NCI-H2107 (cell line): ENCODE measurements at places on chromosomes 7 and 10.

- DNase-seq: no peak
Measured at GRCh38 chr10:20017961-20018360, 201.7 kb downstream of the PLXDC2 start.

- no peak for DNase-seq
Measured at GRCh38 chr7:37684927-37685326, 1.4 kb downstream of the GPR141 start.

- no peak for DNase-seq
Measured at GRCh38 chr7:29350351-29350750, 155.8 kb downstream of the CHN2 start.

DNA sequence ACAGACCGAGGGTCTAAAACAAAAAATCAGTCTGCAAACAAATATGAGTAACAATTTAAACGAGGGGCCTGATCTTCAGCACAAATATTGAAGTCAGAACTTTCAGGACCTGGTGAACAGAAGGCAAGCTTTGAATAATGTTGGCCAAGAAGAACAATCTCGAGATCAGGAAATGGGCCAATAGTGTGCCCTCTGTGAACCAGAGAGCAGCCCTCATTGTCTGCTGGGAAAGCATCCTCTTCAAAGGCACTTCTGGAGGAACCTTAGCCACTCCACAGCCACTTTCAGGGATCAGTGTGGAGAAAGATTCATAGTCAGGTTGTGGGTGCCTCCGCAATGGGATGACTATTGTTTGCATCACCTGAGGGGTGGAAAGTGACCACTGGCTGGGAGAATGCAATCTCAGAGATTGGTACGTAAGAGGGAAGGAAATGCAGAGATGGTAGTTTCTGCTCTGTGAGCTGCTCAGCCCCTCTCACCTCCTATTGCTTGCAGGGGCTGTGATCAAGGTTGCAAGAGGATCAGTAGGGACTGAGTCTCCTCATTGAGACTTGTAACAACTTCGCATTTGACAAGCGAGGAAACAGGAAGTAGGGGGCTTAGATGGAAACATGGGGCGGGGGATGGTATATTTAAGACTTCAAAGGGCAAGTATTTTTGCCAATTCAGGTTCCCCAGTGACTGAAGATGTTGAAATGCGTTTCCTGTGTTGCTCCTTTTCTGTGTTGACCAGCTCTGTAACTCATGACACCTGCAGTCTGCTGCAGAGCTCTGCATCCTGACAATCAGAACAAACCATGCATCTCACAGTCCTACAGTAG lies 28.4 kb upstream of the IFRD1 start:
- no peak for DNase-seq

DNA sequence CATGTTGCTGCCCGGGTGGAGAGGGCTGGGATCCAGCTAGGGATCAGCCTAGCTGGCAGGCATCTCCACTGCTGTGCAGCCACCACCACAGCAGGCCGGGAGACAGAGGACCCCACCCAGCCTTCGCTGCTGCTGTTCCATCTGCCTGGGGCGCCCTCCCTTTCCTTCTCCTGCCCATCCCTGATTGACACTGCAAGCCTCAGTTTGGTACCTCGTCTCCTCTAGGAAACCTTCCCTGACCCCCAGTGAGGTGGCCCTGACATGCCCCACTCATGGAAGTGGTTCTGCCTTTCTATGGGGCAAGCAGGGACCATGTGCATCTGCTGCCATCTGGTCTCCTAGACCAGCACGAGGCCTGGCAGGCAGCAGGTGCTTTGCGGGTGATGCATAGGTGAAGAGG lies 30.4 kb upstream of the DPYSL4 start:
- DNase-seq: no peak

GRCh38 chr10:93150289-93150688 lies 76.6 kb downstream of the CYP26A1 start:
- no peak for DNase-seq

DNA sequence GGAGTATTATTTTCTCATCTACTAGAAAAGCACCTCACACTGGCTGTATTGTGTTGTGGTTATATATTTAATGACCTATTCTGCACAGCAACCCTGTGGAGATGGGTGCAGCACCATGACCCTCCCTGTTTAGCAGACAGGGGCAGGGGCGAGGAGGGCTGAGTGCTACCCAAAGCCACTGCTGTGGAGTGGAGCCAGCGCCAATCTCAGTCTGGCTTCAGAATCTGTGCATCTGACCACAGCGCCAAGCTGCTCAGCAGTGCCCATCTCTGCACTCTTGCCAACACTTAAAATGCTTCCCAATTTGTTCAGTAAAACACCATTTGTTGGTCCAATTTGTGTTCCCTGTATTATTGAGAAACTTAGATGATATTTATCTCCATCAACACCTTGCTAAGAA lies 239.1 kb downstream of the ZMYND11 start:
- DNase-seq: no peak

DNA sequence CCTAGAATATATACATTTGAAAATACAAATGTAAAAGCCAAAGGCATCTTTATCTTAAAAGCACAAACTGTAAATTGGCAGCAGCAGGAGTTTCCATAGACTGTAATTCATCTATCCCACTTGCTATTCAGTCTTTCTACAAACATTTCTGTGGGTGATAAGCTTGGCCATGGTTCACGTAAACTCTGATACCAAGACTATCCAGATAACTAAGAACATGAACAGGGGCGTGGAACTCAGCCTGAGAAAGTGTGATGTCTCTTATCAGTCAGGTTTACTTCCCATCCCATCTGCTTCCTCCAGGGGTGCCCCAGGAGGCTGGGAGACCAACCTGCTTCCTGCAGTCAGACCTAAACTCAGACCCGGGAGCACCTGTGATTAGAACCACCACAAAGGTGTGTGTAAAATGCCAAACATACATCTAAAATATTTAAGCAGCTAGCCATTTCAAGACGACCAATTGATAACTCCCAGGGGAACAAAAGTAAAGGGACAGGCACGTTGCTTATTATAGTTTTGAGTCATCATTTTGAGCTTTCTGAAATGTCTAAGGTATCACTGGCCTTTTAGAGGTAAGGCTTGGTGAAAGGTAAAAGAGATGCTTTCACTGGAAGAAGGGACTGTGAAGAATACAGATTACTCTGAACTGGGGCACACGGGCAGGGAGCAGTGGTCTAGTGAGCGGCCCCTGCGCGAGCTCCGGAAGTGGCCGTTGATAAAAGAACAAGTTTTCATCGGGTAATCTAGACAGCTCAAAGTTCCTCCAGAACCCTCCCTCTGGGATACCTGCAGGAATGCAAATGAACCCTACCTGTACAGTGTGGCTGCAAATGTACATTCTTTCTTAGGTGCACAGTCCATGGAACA lies 51.5 kb downstream of the RSU1 start:
- no peak for DNase-seq

DNA sequence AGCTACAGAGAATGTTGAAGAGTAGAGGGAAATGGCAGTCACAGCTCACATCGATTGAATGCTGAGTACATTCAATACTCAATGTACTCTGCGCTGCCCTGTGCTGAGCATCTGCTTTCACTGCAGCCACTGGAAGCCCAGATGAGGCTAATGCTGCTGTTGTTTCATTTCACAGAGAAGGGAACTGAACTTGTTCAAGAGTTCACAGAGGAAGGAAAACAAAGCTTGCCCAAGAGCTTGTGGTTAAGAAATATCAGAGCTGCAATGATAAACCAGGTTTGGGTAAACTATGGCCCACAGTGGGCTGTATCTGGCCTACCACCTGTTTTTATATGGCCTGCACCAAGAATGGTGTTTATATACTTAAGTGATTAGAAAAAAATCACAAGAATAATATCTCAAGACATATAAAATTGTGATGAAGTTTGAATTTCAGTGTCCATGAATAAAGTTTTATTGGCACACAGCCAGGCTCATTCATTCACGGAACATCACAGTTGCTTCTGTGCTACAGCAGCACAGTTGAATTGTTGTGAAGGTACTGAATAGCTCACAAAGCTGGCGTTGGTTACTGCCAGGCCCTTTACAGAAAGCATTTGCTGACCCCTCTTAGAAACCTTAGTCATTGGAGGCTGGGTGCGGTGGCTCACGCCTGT lies 64.1 kb downstream of the CFAP58 start:
- no peak for DNase-seq

DNA sequence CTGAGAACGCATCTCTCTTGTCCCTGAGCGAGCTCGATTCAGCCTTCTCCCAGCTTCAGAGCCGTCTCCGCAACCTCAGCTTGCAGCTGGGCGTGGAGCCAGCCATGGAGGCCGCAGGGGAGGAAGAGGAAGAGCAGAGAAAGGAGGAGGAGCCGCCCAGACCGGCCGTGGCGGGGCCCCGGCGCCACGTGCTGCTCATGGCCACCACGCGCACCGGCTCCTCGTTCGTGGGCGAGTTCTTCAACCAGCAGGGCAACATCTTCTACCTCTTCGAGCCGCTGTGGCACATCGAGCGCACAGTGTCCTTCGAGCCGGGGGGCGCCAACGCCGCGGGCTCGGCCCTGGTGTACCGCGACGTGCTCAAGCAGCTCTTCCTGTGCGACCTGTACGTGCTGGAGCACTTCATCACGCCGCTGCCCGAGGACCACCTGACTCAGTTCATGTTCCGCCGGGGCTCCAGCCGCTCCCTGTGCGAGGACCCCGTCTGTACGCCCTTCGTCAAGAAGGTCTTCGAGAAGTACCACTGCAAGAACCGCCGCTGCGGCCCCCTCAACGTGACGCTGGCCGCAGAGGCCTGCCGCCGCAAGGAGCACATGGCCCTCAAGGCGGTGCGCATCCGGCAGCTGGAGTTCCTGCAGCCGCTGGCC lies 43.2 kb downstream of the CHST3 start:
- no peak for DNase-seq

DNA sequence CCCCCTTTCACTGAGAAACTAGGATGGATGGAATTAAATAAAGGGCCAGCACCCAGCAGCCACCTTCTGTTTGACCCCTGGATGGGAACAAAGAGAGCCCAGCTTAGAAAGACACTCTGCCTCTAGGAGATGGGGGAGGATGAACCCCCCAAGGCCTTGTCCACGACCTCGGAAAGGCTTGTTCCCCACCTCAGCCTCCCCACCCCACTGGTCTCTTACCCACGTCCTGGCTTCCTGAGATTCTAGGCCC lies 9.7 kb downstream of the ITPRIP start:
- DNase-seq: no peak

DNA sequence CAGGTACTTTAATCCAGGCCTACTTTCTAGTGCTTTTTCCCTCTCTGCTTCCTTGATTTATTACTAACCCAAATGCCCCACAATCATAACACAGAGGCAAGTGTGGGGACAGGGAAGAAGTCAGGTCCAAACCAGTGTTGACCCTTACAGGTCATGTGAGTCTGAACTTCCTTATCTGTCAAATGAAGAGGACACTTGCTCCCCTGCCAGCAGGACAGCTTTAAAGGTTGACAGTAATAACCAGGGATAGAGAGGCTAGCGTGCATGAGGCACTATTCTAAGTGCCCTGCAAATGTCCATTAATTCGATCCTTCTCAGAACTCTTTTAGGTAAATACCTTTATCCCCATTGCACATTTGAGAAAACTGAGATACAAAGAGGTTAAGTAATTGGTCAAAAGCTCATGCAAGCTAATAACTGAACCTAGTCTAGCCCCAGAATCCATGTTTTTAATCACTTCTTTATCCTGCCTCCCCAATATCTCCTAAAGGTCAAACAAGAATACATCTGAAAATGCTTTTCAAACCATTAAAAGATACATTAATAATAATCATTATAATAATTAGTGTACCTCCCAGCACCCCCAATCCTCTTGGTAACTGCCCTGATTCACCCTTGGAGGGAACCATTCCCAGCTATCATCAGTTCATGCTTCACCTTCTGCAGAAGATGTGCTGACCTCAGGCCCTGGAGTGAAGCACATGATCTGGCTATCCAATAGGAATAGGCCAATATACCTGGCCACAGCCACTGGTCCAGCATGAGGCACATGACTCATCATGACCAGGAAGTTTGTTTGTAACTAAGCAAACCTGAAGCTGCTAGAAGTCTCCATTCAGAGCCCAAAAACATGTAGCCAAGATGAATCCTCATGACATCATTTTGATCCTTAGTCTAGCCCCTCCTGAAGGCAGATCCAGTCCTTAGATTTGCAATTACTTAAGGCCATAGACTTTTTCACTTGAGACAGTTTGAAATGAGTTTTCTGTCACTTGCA lies 40.7 kb downstream of the SGMS1 start:
- DNase-seq: no peak

DNA sequence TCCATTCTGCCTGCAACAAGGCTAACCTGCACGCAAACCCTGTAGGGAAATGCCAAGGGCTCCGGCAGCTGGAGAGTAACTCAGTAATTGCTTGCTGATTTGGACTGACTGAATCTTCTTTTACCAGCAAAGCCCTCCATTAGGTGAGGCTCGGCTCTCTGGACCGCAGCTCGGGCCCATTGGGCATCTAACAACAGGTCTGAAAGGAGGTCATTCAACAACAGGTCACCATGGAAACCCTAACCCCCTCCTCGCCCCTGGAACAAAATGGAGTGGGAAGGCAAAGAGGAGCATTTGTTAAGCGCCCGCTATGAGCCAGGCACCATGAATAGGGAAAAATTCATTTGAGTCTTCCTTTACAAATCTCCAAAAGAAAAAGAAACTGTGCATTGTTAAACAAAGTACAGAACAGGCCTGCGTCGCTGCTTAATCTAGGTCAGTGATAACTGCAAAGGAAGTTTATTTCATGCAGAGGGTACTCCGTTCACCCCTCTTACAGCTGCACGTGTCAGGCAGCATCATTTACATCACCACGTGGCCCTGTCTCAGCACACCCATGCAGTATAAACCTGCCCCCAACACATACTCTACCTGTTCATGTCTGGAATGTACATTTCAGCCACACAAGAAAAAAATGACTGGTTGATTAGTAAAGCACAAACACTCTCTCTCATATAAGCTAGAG lies 248.8 kb upstream of the NEBL start:
- DNase-seq: no peak

GRCh38 chr10:7417807-7418206 lies 7.0 kb upstream of the SFMBT2 start:
- DNase-seq: no peak

- no peak for DNase-seq
Measured at GRCh38 chr10:96831200-96831866, 765 bp upstream of the LCOR start.

DNA sequence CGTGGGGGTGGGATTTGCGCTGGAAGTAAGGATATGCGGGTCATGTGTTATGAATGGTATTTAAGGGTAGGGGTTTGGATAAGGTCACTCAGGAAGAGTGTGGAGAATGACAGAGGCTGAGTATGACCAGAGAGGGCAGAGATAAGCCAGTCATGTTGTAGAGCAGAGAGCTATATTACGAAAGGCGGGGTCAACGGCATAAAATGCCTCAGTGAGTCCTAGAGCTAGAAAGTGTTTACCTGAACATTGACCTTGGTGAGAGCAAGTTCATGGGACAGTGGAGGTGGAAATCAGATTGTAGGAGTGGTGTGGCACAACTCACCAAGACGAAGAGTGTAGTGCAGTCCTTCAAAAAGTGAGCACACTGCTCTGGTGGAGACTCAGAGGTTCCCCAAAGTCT lies 13.8 kb downstream of the LMOD2 start:
- no peak for DNase-seq

GRCh38 chr10:58856508-58857240 lies 319.8 kb upstream of the PHYHIPL start:
- DNase-seq: no peak

GRCh38 chr7:50449881-50450589 lies at the start of gene FIGNL1:
TSS of gene FIGNL1 (minus strand) at chr7:50450350. CDS start at chr7:50447287, 3,063 bp downstream.
- peak; percentile 77 for DNase-seq

- no peak for DNase-seq
Measured at GRCh38 chr10:92757066-92757710, 67.4 kb downstream of the HHEX start.

- DNase-seq: no peak
Measured at GRCh38 chr10:56927701-56928100, 566.6 kb upstream of the ZWINT start.

GRCh38 chr7:94265456-94265855 lies 129.2 kb upstream of the COL1A2 start:
- no peak for DNase-seq

GRCh38 chr10:114375047-114375446 lies 29.3 kb downstream of the AFAP1L2 start:
- no peak for DNase-seq
